NCI-H345 (cell line): ENCODE measurements at places on chromosomes 4 and X.

- DNase-seq: no peak
Observed at GRCh38 chr4:189436207-189436606, 504.5 kb upstream of the FRG1 start.

DNA sequence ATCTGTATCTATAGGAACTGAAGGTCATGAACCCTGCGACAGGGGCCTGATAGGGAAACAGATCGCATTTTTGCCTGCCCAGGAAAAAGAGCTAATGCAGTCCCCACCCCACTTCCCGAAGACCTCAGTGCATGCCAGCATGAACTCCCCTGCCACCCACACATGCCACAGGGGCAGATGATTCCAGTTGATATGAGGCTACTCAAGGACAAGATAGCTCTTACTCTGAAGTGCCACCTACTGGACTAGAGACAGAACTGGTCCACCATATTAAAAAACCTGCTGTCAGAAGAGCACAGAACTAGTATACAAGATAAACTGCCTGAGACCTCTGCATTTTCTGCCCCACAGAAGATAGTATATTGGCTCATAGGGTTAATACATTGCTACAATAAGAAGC is 68.0 kb downstream of the YIPF7 start:
- no peak for DNase-seq

DNA sequence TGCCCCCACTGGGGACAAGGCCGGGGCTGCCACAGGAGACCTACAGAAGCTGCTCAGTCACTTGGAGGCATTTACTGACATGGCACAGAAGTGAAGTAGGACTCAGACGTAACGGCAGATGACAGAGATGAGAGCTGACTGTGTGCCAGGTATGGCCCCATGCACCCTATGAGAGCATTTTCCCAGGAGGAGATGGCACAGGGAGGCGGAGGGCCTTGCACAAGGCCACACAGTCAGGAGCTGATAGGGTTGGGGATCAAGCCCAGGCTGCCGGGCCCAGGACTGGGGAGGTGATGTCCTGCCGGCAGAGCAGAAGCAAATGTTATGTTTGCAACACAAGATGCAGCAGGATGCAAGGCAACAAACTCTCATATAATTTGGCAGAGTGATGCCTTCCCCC is 34.1 kb downstream of the NAT8L start:
- DNase-seq: no peak

DNA sequence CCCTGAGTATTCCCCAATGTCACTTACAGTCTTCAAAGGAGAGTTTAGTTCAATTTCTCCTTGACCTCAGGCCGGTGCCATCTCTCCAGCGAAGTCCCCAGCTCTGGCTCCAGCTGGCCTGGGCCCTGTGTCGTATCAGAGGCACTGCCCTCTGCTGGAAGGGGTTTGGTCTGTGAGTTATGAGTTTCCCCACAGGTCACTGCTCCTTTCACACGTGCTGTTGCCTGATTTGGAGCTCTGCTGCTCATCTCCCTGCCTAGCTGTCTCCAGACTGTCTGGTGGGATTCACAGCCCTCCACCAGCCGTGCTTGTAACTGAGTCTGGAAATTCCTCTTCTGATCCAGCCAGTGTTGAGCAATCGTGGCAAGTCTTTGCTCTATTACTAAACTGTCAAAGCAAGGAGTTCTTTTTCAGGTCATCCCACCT is at the start of gene RAP2C:
TSS of gene RAP2C (minus strand) at position 105 of the 426 bp plus-strand sequence. CDS start 2,179 bp downstream, outside the sequence.
- peak; percentile 66 for DNase-seq

DNA sequence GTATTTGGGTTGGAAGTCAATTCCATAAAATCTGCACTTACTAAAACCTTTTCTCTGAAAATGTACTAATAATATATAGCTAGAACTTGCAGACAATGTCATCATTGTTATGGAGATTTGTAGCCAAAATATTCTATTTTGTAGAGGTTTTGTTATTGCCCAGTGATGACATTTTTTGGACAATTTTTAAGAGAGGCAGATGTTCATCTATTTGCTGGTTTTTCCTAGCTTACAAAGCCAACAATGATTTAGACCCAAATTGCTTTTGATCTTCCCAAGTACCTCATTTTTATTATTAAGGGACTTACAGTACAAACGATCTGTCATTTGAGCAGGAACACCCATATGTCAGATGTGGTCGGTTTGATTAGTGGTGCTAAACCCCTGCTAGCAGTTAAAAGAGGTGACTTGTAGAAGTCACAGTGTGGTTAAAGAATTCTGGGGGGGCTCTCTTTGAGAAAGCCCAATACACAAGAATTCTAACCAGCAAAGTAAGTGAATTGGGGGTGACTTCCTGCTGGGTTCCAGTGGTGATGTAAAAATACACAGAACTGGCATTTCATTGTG is 136.2 kb downstream of the KIT start:
- DNase-seq: no peak

DNA sequence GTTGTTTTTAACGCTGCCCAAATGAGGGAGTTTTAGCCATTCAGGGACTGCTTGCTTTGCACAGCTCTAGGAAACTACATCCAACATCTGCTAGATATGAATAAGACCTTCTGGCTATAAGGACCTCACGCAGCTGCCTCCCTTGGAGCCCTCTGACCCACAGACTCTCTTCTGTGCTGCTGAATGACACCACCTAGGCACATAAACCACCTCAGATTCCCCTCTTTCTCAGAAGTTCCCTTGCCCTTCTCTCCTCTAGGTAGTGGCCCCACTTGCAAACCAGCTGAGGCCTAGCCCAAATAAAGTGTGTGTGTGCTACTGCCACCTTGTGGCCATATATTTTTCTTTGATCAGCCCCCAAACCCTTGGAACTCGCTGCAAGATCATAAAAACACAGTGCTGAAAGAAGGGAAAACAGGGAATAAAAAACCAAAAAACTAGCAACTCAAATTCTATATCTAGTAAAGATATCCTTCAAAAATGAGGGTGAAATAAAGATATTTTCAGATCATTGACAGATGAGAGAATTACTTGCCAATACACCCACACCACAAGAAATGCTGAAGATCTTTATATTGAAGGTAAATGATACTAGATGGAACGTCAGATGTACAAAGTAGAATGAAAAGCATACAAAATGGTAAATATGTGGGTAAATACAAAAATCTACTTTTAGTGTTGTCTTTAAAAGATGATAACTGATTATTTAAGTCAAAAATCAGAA is 265.9 kb downstream of the ADAMTS3 start:
- peak; percentile 39 for DNase-seq

GRCh38 chr4:98891478-98892337 is 37.2 kb downstream of the EIF4E start:
- no peak for DNase-seq

GRCh38 chr4:1058997-1059665 is 47.7 kb downstream of the FGFRL1 start:
- no peak for DNase-seq

DNA sequence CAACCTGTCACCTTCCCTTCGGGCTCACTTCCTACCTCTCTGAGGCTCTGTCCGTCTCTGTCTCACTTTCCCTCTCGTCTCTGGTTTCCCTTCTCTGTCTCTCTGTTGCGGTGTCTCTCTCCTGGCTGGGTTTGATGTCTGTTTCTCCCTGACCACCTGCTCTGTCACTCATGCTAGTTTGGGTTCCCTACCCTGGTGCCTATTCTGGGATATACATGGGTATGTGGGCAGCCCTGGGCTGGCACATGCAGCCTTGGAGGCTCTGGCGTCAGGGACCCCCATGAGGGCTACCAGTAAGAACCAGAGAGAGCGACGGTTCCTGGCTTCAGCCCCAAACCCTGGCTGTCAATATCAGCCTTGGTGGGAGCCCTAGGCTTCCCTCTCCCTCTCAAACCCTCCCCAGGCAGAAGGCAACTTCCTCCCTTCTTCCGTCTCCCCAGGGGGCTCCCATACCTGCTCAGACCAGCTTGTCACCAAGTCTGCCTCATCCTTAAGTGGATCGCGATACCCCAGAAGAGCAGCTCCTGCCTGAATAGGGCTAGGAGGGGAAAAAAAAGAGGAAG is 314 bp downstream of the DNASE1L1 start:
- no peak for DNase-seq

DNA sequence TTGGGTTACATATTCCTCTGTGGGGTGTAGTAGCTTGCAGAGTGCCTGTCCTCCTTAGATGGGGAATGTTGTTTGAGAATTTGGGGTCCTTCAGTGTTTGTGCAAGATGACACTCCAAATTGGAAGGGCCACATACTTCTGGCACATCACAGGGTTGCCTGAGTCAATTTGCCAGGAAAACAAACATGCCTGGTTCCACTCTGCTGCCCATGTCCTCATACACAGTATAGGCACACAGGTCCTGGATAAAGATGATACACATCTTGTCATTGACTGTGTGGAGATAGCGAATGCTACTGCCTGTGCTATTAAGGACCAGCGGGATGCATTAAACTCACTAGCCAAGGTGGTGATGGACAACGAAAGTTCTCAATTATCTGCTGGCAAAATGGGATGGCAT is 11.2 kb upstream of the LAP3 start:
- DNase-seq: no peak

DNA sequence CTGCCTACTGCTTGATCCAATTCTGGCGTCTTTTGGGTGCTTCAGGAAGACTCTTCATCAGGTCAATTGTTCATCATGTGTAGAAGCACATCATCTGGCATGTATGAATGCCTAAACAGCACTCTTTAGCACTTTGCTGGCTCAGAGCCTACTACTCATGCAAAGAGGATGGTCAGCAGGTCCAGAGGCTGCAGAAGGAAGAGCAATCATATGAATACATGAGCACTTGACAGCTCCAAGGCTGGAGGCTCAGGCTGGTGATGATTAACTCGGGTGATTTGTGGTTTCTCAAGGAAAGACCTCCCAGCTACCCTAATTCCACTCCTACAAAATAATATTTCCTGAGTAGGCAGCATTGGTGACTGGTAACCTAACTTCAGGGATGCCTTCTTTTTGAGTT is 103.8 kb upstream of the CXCL13 start:
- no peak for DNase-seq

GRCh38 chrX:10769195-10769594 is 148.8 kb upstream of the MID1 start:
- peak; percentile 69 for DNase-seq

- DNase-seq: no peak
Observed at GRCh38 chr4:13750594-13750993, 123.1 kb upstream of the BOD1L1 start.

- peak; percentile 57 for DNase-seq
Observed at GRCh38 chr4:123446865-123447474, 50.4 kb downstream of the SPRY1 start.

- DNase-seq: peak; percentile 33
Observed at GRCh38 chr4:56434599-56435139, 746 bp downstream of the PPAT start.

DNA sequence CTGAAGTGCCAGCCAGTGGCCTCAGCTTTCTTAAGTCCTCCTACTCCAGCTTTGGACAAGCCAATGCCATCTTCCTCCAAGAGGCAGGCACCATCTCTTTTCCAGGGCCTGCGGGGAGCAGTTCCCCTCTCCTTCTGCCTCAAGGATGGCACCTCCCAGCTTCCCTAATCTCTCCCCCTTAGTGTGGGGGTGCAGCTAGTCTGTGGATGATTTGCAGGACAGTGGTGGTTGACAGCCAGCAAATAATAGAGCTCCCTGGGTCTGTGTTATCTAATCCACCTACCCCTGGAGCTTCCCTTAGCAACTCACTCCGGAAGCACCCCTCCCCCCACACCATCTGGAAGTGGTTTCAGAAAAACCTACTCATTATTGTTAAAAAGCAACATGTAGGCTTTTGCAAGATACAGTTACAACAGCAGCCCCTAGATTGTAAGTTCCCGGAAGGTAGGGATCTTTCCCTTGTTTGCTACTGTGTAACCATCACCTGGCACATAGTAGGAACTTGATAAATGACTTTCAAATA is 247.1 kb downstream of the BCOR start:
- no peak for DNase-seq

DNA sequence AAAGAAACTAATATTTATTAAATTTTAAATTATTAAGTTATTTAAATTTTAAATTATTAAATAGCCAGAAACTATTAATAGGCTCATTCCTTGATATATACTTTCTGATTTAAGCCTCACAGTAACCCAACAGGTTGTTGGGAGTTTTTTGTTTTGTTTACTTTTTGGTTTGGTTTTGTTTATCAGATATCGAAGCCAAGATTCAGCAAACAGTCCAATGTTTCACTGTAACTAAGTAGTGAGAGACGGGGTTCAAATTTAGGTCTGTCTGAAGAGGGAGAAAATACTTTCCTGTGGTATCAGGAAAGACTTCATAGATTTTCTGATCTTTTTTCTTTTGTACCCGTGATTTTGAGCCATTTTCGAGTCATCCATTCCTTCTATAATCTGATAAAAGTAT is 54.2 kb downstream of the CCDC158 start:
- no peak for DNase-seq

DNA sequence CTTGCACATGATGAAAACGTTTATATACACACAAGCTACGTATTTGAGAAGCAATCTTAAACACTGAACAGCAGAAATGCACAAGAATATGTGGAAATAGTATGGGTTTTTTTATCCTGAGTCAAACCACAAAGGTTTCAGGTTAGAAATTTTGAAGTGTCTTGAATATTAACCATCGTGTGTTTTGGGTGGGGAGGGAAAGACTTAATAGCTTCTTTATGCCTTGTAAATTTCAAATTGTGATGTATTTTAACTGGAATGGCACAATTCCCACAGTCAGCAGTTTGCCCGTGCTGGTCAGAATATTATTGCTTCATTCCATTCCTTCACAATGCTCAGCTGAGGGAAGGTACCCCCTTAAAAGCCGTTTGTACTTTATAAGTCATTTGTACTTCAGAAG is 67.4 kb upstream of the WDR1 start:
- DNase-seq: no peak

- no peak for DNase-seq
Observed at GRCh38 chrX:9775930-9776329, 10.3 kb upstream of the GPR143 start.

DNA sequence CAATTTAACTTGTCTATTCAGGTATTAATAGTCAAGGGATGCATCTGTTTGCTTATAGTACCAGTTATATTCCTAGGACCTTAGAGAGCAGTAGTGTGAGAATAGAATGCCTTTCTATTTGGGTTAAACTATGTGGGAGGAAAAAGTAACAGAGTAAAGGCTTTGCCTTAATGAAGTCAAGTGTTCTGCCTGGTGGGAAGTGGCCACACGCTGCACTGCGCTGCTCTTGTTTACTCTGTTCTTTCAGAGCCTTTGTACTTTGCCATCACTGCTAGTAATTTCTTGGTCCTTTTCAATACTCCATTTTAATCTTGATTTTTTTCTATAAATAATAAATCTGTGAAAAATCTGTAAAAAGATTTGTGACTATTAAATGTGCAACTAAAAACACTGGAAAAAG is 38.0 kb downstream of the YIPF6 start:
- DNase-seq: no peak

- no peak for DNase-seq
Observed at GRCh38 chr4:48504352-48504751, 14.3 kb downstream of the ZAR1 start.

DNA sequence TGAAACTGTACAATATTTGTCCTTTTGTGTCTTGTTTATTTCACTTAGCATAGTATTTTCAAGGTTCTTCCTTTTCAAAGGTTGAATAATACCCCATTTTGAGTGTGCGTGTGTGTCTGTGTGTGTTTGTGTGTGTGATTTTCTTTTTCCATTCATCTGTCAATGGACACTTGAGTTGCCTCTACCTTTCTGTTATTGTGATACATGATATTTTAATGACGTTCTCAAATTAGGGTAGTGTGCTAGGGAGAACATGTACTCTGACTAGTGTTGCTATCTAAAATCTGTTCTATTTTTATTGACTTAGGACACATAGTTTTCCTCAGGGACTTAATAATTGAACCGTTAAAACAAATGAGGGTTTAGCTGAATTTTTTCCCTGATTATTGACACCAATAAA is 9.9 kb downstream of the MMRN1 start:
- no peak for DNase-seq
